AG04450 (cell line): ENCODE measurements at places on chromosomes 2 and 18.
A peak's percentile ranks its signal among the peaks of the same experiment; 100 is the strongest.

- no peak for DNase-seq
These were observed 78.8 kb upstream of the DTNA start for GRCh38 chr18:34631093-34631966.

DNA sequence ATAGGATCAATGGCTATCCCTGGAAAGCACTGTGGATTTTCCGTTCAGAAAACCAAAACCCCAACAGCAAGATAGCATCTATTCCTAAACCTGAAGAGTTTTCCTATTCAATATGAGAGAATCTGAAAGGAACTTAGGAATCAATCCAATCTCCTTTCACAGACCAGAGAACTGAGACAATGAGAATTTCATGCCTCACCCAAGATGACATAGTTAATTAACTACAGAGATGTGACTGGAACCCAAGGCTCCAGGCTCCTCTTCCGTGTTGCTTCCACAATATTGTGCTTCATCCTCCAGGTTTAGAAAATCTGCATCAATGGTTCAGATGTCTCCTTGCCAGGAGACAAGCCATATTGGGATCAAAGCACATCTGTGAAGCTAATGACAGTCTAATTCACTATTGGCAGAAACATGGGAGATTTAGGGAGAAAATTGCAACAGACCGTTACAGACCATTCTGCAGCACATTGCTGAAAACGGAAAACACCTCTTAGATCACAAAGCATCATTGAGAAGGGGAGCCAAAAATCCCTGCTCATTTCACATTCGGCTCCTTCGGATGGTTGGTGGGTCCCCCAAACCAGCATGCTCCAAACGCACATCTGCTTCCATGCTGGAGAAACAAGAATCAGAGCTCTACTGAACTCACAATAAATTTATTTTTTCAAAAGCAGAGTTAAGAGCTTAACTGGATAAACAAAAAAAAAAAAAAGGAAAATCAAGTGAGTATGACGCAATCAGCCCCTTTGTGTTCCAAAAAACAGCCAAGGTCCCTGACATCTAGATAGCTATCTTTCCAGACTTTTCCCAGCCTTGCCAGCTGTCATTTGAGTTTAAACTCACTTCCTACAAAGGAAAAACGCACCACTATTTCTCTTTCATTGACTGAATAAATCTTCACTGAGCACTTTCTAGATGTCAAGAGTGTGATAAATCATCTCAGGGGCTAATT is 290.3 kb downstream of the C1D start:
- DNase-seq, result no peak

- DNase-seq, result no peak
These were observed 216.4 kb downstream of the LPIN1 start for GRCh38 chr2:11962707-11963328.

GRCh38 chr2:30217644-30218337 is 13.5 kb upstream of the LBH start:
- DNase-seq, result no peak

DNA sequence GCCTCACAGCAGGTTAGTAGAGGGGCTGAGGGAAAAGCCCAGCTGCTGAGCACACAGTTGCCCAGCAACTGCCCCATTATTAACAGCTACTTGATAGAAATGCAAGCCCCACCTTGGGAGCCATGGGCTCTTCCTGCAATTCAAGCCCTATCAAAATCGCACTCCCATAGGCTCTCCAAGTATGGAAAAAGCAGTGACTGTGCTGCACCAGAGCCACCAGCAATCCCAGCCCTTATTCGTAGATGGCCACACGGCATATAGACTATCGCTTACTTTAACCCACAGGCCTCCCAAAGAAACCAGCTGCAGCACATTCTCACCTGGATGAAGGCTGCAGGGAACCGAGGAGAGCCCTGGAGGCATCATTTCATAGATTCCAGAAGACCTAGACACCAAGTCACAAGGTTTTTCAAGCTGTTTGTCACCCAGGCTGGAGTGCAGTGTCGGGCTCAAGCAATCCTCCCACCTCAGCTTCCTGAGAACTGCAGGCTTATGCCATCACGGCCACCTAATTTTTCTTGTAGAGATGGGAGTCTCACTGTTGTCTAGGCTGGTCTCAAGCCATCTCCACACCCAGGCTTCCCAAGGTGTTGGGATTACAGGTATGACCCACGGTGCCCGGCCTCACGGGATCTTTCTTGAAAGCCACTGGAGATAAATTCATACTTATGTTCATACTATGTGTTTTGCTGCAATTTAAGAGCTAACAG is 11.3 kb downstream of the NCL start:
- no peak for DNase-seq

GRCh38 chr2:140701726-140702125 is 1429.1 kb downstream of the LRP1B start:
- no peak for DNase-seq

- DNase-seq, result no peak
These were observed 1.1 kb upstream of the NEURL3 start for GRCh38 chr2:96506016-96506906.

DNA sequence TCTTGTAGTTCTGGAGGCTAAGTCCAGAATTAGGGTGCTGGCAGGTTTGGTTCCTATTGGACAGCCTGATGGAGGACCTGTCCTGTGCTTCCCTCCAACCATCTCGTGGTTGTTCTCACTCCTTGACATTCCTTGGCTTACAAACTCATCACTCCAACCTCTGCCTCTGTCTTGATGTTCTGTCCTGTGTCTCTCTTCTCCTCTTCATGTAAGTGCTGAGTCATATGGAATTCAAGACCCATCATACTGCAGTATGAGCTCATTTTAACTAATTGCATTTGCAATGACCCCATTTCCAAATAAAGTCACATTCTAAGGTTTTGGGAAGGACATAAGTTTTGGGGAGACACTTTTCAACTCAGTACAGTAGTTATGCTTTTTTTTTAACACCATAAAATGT is 374.7 kb downstream of the TRIB2 start:
- DNase-seq, result no peak

GRCh38 chr2:99982744-99983143 is 159.6 kb downstream of the AFF3 start:
- DNase-seq, result no peak

DNA sequence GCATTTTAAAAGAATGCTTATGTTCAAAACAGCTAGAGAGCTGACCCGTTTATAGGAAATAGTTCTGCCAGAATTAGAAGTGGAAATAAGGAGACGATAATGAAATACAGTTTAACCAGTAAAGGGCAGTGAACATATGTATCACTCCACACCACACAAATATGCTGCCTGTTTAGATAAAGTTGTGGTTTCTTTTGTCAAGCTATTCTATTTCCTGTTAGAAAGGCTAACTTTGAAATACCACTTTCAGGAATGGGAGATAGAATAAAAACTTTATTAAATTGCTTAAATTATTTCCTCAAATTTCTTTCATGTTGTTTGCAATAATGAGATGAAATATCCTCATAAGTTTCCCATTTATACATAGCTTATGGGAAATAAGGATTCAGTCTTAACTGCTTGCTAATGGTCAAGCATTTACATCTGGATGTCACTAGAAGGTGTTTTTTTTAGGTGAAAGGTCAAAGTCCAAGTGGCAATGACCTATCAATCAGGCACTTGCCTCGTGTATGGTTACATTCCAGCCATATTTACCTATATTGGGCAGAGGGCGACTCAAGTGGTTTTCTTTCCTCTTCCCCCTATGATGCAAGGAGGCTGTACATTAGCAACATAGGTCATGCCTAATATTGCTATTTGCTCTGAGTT is 148.9 kb downstream of the ZEB2 start:
- no peak for DNase-seq

DNA sequence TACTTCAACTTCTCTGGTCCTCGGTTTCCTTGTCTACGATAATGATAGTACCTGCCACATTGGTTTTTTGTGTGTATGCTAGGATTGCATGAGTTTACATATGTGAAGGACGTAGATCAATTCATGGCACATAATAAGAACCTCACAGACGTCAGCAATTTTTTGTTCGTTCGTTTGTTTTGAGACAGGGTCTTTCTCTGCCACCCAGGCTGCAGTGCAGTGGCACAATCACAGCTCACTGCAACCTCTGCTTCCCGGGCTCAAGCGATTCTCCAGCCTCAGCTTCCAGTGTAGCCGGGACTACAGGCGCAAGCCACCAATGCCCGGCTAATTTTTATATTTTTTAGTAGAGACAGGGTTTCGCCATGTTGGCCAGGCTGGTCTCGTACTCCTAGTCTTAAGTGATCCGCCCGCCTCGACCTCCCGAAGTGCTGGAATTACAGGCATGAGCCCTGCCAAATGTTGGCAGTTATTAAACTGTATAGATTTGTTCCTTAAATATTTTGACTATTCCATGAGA is 756 bp upstream of the SLC35F5 start:
- no peak for DNase-seq

GRCh38 chr18:25164848-25165811 is 186.8 kb downstream of the ZNF521 start:
- DNase-seq, result peak; percentile 64

- no peak for DNase-seq
These were observed 115.8 kb upstream of the DTNA start for GRCh38 chr18:34594266-34594665.

GRCh38 chr2:76180676-76181075 is 470.0 kb upstream of the GCFC2 start:
- DNase-seq, result no peak

GRCh38 chr2:7900593-7900992 is 781.3 kb upstream of the ID2 start:
- DNase-seq, result no peak

DNA sequence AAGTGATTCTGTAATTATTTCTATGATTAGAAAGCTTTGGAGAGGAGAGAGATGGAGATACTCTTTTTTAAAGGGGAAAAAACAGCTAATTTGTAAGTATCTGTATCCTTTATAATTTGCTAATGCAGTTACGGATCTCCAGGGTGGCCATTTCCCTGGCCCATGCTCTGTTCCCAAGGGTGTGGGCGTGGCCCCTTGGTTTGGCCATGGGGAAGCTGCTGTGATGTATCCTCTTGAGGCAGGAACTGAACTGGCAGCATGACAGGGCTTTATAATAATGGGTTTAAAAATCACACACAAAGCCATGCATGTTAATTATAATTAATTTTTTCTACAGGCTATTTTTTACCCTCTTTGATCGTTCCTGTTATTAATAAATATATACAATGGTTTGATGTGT is 27.0 kb downstream of the TRAPPC12 start:
- DNase-seq, result no peak

DNA sequence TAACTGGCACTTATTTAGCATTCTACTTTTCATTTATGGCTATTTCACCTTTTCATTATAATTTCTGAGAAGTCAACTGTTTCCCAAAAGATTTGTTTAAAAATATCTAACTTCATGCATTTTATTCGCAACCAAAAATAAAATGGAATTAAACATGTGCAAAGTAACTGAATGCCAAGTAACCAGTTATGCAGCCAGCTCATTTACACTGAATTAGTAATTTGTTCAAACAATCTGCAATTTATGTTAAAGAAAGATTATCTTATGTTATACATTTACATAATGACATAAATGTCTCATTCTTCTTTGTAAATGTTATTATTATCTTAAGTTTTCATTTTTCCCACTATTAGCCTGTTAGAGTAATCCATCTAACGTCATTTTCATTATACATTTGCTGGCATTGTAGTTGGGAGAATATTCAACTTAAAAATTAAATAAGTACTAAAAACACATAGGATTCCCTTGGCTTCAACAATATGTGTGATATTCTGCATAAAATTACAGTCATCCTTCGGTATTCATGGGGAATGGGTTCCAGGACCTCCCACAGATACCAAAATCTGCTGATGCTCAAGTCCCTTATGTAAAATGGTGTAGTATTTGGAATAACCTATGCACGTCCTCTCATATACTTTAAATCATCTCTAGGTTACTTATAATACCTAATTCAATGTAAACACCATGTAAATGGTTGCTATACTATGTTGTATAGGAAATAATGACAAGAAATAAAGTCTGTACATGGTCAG is 43.7 kb upstream of the STAM2 start:
- DNase-seq, result no peak

DNA sequence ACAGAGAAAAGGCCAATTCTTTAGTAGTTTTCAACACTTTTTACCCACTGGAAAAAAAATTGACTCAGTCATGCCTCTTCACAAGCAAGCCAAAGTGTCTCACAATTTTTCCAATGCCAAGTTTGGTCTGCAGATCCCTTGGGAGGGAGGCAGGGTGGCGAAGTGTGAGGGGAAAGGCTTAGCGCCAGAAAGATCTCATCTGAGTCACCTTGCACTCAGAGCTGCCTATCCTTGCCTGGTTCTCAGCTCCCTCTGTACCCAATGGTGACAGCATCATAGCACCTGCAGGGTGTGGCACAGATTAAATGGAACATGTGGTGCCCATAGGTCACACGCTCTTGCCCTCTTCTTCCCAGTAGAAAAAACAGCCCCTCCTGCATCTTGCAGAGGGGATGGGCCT is 55.2 kb upstream of the GYPC start:
- no peak for DNase-seq

GRCh38 chr2:232562515-232563151 is 12.1 kb downstream of the EIF4E2 start:
- DNase-seq, result no peak

- no peak for DNase-seq
These were observed 306.7 kb upstream of the SLC8A1 start for GRCh38 chr2:40758401-40759155.

DNA sequence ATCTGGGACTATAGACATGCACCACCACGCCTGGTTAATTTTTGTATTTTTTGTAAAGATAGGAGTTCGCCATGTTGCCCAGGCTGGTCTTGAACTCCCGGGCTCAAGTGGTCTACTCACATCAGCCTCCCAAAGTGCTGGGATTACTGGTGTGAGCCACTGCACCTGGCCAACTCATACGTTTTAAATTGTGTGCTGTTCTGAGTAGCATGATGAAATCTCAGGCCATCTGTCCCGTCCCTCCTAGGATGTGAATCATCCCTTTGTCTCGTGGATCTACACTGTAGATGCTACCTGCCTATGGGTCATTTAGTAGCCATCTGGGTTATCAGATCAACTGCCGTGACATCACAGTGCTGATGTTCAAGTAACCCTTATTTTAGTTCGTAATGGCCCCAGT is 38.5 kb upstream of the RMP24 start:
- DNase-seq, result no peak

- no peak for DNase-seq
These were observed 502.1 kb downstream of the PARD3B start for GRCh38 chr2:205047273-205047839.

- DNase-seq, result no peak
These were observed 302.0 kb upstream of the ETAA1 start for GRCh38 chr2:67095121-67095520.

DNA sequence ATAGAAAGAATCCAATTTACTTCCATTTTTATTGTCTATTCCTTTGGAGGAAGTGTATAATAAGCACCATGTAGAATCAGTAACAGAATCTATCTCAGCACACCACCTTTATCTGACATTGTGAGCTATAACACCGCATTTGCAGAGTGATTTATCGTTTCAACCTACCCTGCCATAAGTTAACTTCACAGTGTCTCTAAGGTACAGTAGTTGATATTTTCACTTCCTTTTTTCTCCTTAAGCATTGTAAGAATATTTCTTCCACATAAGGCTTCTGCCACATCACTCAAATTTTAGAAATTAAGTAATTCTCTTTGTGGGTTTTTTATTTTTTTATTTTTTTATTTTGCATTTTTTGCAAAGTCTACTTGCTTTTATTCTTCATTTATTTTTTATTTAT is 107.1 kb downstream of the TMX3 start:
- no peak for DNase-seq
